ENCODE measurements at places on chromosomes 7 and 10.

GRCh38 chr7:96740130-96740529 lies 30.5 kb upstream of the SEM1 start:
- no peak for DNase-seq

GRCh38 chr10:101919026-101919770 lies 75.6 kb upstream of the KCNIP2 start:
- no peak for DNase-seq

DNA sequence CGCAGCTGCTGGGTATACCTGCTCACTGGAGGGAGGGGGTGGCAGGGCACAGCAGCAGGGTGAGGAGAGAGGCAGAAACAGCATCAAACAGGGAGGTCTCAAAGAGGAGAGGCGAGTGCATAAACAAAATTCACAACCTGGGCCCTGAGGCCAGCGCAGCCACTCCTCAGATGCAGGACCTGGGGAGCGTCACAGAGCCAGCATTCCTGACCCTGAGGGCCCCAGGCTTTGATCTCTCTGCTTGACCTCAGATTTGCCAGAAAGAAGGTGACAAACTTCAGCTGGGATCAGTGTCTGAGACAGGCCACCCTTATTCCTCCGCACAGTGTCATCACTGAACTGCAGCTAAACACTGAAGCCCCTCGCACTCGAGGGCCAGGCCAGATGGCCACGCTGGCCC lies 25.6 kb downstream of the NOD1 start:
- DNase-seq: no peak

DNA sequence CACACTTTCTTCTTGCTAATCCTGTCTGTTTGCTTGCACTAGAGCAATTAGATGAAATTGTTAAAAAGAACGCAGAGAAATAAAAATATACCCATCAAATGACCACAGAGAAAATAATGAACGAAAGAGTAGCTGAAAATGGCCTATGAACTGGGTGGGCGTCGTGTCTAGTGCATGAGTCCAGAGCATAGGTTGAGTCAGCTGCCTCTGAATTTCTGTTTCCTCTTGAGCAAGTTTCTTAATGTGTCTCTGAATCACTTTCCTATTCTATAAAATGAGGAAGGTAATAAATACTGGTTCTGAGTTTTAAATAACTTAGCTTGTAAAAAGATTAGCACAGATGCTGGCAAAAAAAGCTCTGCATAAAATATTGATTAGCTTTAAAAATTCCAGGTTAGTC lies 75.0 kb downstream of the POM121L12 start:
- DNase-seq: no peak

All from KG1 (cell line).